ENCODE measurements at places on chromosomes 4 and X.
A peak's percentile ranks its signal among the peaks of the same experiment; 100 is the strongest.

GRCh38 chrX:73239242-73239641 is 24.6 kb upstream of the NAP1L2 start:
- DNase-seq: no peak

GRCh38 chr4:136690360-136690759 is 841.9 kb downstream of the PCDH18 start:
- DNase-seq: no peak

GRCh38 chrX:153413731-153414130 is 2.5 kb downstream of the ZFP92 start:
- DNase-seq: no peak

- no peak for DNase-seq
Measured at GRCh38 chr4:98720871-98721480, 62.6 kb upstream of the TSPAN5 start.

GRCh38 chrX:129658429-129658828 is 3.7 kb upstream of the APLN start:
- DNase-seq: no peak

DNA sequence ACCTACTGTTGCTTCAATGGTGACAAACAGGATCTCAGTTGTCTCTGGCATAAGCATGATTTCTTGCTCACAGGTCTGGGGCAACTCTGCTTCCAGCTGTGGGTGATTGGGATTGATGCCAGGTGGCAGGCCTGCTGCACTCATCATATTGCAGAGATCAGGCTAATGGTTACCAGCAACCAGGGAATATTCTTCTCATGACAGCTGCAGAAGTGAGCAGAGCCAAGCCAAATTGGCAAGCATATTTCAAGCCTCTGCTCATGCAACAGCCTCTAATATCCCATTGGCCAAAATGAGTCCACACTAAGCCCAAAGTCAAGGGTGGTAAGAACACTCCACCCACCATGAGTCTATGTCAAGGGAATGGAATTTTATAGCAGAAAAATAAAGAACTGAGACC is 26.7 kb upstream of the TBC1D19 start:
- no peak for DNase-seq

- no peak for DNase-seq
Measured at GRCh38 chr4:124111922-124112321, 600.6 kb downstream of the ANKRD50 start.

DNA sequence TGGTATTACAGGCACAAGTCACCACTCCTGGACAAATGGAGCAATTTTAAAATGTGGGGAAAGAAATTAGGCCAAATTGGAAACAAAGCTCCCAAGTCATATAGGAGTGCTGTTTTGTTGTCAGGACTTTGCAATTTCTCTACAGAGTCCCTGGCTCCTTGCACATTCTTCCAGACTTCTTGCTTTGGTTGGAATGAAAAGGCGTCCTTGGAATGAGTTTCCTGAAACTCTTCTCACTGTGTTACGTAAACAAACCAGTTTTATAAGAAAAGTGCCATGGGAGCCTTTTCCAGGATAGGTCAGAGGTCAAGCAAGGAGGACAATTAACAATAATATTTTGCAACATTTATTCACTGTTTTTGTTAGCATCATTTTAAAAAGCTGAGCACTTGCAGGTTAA is 32.4 kb upstream of the KIT start:
- no peak for DNase-seq

GRCh38 chrX:68183612-68184214 is 249.6 kb downstream of the OPHN1 start:
- DNase-seq: no peak

- DNase-seq: no peak
Measured at GRCh38 chr4:87051121-87051713, 116.4 kb downstream of the AFF1 start.

GRCh38 chr4:168849030-168849675 is 160.9 kb downstream of the CBR4 start:
- no peak for DNase-seq

GRCh38 chrX:69128588-69128987 is 36.7 kb downstream of the PJA1 start:
- no peak for DNase-seq

DNA sequence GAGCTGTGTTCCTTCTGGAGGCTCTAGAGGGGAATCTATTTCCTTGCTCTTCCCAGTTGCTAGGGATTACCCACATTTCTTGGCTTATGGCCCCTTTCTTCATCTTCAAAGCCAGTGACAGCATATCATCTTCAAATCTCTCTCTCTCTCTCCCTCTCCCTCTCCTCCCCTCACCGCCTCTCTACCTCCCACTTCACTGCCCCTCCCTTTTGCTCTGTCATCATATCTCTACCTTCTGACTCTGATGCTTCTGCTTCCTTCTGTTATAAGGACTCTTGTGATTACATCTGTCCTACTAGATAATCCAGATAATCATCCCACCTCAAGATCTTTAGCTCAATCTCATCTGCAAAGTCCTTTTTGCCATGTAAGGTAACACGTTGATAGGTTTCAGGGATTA is 93.1 kb upstream of the TEX13D start:
- DNase-seq: no peak

DNA sequence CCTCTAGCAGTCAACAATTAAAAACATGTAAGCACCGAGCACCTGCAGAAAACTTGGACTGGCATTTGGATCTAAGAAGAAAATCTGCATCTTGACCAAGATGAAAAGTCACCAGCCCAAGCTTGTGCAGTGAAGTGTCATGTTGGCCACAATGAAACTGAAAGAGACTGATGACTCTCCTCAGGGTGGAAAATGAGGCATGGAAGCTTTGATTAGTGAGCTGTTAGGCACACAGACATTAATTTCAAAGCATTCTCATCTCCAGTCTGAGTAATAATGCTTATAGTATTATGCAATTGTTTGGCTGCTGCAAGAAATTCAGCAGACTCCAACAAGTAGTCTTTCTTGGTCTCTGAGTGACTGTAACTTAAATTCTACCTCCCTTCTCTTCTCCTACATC is 150.1 kb downstream of the AR start:
- no peak for DNase-seq

DNA sequence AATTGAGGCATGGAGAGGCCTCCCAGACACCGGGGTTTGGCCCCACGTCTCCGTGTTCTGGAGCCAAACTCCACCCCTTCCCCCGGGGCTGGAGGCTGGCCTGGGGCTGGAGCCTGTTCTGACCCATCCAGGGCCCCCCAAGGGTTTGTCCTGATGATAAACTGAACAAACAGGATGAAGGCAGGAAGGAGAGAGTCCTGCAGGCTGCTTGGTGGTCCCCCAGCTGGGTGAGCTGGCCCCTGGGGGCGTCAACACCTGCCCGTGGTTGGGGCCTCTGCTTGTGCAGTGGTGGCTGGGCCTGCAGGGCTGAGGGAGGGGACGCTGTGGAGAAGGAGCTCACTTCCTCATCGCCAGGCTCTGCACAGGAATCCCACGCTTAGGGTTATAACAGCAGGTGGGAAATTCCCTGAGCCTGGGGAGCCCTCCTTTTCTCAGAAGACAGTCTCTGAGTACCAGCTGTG is 2.3 kb downstream of the SH3TC1 start:
- no peak for DNase-seq

DNA sequence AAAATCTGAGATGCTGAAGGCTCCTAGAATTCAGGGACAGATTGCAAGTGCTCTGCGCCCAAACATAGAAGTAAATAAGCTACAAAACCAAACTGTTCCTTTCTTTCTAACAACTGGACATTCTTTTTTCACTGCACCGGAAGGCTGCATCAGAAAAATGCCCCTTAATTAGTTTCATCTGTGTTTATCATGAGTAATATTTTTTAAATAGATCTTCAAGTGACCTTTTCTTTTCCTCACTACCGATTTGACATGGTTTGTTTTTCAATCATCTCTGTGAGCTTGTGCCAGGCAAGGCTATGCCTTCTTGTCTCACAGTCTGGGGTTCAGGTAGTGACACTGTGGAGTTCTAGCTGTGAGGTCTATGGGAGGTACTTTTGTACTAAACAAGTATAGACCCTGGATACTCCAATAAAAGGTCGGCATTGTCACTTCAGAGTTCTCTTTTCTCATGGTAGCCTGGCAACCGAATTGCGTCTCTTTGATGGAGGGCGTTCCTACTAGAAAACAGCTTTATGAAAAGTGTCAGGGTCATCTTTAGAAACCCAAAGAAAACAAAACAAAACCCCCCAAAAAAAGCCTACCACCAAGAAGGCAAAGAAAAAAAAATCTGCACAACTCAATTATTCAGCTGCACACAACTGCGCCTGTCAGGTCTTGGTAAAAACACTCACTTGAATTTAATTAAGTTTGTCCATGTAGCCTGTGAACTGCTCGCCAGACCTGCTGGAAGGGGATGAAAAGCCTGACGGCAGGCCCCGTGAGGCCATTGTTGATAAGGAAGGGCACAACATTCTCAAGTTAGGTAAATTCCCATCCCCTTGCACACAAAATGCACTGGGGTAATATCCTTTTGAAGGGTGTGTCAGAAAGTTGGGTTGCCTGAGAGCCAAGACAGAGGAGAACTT is 22.8 kb upstream of the ADAMTS3 start:
- no peak for DNase-seq

GRCh38 chr4:75781305-75781704 is 56.9 kb downstream of the USO1 start:
- DNase-seq: no peak

GRCh38 chr4:23878246-23878891 is 11.5 kb downstream of the PPARGC1A start:
- DNase-seq: no peak

GRCh38 chrX:150880808-150881165 is 17.7 kb downstream of the CD99L2 start:
- no peak for DNase-seq

DNA sequence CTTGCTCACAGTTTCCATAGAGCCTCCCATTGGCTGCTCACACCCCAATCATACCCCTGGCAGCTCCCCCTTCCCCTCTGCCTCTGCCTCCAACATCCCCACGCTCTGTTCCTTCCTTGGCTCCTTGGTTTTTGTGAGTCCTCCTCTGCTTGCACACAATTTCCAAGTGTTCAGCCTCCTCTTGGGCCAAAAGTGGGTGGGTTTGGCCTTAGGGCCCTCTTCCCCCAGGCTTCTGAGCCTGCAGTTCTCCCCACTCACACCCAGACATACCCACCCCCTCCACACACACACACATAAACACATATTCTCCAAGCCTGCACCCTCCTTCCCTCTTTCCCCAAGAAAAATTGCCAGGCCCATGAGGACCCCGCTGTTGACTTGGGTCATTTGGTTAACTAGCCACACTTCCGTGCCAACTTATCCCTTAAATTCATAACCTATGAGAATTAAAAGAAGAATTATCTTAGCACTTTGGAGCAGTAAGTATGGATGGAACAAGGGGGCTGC is 4.5 kb downstream of the APLN start:
- DNase-seq: no peak

DNA sequence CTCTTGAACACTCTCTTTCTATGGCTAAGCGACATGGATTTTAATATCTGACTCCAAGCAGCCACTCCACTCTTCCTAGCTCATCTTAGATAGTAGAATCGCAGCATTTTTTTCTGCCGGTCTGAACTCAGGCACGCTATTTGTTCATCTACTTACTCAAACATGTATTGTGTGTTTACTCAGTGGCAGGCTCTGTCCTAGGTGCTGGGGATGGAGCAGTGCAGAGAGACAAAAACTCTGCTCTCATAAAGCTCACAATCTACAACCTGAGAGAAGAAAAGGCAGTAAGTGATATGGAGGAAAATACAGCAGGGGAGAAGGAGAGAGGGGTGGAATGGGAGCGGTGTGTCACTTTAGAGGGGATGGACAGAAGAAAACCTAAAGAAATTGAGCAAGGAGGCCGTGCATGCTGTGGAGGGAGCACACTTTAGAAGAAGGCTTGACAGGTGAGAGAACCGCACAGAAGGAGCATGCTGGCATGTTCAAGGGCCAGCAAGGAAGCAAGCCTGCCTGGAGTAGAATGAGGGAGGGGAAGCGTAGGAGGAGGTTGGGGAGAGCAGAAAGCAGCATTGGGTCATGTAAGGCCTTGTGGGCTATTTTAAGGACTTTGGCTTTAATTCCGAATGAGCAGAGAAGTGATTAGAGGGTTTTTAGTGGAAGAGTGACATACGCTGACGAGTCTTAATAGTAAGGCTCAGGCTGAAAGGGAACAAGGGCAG is 132.0 kb downstream of the ANK2 start:
- no peak for DNase-seq

GRCh38 chr4:25650311-25650710 is 5.3 kb upstream of the SLC34A2 start:
- no peak for DNase-seq

DNA sequence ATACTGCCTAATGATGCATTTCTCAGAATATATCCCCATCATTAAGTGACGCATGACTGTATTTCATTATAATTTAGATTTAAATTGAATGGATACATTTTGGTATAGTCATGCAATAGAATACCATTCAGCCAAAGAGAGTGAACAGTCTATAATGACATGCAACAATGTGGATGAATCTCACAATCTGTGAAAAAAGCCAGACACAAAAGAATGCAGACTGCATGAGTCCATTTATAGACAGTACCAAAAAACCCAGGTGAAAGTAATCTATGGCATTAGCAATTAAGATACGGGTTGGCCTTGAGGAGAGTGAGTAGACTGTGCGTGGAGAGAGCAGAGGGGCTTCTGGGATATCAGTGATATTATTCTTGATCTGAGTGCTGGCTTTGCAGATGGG is 239.7 kb upstream of the PGRMC2 start:
- DNase-seq: no peak

GRCh38 chr4:173273941-173274340 is 60.2 kb downstream of the HMGB2 start:
- no peak for DNase-seq

DNA sequence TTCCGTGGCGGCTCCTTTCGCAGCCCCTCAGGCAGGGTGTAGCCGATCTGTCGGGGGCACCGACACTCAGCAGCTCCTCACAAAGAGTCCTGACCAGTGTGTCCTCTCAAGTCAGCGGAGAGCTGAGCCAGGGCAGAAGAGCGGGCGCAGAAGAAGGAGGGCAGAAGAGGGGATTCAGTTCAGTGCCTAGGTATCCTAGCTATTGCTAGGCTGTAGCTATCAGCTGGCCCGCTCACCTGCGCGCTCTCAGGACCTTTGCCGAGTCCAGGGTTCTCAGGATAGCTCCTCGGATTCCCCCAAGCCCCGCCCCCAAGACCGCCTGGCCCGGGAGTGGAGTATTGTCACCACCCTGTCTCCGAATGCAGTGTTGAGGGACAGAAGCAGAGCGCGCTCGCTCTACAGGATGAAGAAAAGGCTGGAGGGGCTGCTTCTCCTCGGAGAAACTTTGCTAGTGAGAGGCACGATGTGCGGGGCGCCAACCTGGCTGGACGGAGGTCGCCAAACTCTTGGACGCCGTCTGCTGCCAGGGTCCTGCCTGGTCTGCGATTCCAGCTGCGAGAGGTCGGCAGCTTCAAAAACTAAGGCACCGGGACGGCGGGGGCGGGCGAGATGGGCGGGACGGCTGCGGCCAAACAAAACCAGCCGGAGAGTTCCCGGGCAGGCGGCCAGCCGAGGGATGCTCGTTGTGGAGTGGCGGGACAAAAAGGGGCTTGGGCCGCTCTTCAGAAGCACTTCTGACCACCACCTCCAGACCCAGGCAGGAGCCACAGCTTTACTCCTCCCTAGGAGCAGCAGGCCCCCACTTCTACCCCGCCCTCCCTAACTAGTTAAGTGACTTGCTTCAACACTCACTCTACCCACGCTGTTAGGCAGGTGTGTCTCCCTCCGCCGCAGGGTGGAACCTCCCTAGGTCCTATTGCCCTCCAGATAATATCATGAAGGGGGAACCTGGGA is at the start of gene XKRX:
TSS of gene XKRX (minus strand) at position 258 of the 954 bp plus-strand sequence. CDS start 613 bp downstream, outside the sequence.
- peak; percentile 5 for DNase-seq

- no peak for DNase-seq
Measured at GRCh38 chr4:110034026-110034393, 121.3 kb downstream of the EGF start.

Data from stimulated activated CD8-positive, alpha-beta memory T cell treated with anti-CD3 and anti-CD28 coated beads, Interleukin-4, amount 100 ng/mL, for 4 hours (primary cell).